Activated CD8-positive, alpha-beta T cell treated with anti-CD3 and anti-CD28 coated beads for 36 hours (primary cell): ENCODE measurements at places on chromosomes 13 and 19.

DNA sequence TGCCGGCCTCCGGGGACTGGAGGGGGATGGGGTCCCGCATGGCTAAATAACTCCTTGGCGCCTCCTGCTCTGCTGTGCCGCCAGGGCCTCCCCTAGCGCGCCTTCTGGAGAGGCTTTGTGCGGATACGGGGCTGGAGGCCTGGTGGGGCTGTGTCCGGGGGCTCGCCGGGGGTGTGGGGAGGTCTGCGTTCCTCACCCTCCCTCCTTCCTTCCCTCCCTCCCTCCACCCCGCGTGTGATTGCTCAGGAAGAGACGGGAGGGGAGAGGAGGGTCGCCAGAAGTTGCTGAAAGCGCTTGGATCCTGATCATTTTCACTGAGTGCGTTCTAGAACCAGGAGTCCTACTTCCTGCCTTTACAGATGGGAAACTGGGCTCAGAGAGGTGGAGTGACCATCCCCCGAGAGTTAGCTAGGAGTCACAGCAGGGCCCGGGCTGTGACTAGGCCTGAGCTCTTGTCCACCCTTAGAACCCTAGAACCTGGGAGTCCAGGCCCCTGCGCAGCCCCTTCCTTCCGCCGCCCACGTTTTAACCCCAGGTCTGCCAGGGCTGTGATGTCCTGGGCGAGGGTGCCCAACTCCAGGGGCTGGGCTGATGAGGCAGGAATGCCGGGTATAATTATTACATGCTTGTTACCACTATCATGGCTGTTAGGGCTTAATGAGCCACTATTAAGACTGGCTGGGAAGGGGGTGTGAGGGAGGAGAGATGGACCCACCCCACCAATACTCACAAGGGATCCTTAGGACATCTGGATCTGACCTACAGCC is 782 bp upstream of the JUND start:
- DNase-seq = peak; percentile 61

DNA sequence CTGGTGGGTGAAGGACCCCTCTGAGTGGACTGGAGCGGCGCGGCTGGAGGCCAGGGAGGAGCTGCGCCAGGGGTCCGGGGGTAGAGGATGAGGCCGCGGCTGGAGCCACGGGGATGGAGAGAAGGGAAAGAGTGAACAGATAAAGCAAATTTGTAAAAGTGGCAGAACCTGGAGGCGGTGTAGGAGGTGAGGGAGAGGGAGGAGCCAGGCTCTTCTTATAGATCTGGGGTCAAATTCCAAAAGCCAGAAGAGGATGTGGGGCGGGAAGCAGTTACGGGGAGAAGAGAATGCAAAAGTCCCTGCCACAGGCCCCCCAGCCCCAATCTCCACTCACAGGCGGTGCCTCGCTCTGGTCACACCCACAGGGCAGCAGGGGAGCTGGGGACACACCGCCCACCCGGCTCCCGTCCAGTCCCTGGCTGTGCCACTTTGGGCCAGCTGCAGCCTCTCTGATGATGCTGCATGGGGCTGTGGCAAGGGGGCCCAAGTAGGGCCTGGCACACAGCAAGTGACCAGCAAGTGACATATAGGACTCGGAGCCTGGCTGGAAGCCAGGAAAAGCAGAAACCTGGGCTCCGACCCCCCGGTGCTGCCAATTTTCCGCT is 11.1 kb downstream of the LRRC4B start:
- DNase-seq = no peak

GRCh38 chr13:37303606-37304005 is 198.1 kb upstream of the CSNK1A1L start:
- no peak for DNase-seq

- no peak for DNase-seq
These were observed 5.6 kb upstream of the CCDC70 start for GRCh38 chr13:51856027-51856736.

- no peak for DNase-seq
These were observed 184.6 kb downstream of the GPC6 start for GRCh38 chr13:93411186-93411680.

DNA sequence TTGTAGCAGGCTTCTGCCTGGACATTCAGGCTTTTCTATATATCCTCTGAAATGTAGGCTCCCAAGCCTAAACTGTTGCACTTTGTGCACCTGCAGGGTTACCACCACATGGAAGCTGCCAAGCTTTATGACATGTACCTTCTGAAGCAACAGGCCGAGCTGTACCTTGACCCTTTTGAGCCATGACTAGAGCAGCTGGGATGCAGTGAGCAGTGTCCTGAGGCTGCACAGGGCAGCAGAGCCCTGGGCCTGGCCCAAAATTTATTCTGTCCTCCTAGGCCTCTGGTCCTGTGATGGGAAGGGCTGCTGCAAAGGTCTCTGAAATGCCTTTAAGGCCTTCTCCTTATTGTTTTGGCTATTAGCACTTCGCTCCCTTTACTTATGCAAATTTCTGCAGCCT is 23.5 kb upstream of the CD177 start:
- DNase-seq = no peak

GRCh38 chr13:102852556-102852955 is 6.7 kb downstream of the ERCC5 start:
- no peak for DNase-seq

DNA sequence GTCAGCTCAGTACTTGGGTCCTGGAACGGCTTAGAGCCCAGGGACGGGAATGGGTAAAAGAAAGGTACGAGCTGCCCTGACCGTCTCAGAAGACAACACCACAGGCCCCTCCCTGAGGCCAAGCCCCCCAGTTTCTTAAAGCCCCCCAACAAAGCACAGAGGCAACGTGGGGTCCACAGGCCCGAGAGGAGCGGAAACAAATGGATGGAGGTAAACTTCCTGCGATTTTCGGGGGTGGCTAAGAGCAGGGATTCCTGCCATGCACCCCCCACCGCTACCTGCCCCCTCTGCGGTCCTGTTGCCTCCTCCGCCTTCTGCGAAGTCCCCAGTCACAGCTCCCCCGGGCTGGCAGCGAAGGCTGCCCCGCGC is 48.2 kb downstream of the PTPRS start:
- DNase-seq = peak; percentile 47

GRCh38 chr19:14632286-14632685 is 42.4 kb downstream of the ADGRE3 start:
- DNase-seq = peak; percentile 26

- DNase-seq = no peak
These were observed 25.6 kb upstream of the ZNF681 start for GRCh38 chr19:23784274-23784673.

- no peak for DNase-seq
These were observed 9.8 kb downstream of the DAZAP1 start for GRCh38 chr19:1417145-1417544.

GRCh38 chr13:36840718-36841250 is 21.8 kb downstream of the RFXAP start:
- DNase-seq = no peak

DNA sequence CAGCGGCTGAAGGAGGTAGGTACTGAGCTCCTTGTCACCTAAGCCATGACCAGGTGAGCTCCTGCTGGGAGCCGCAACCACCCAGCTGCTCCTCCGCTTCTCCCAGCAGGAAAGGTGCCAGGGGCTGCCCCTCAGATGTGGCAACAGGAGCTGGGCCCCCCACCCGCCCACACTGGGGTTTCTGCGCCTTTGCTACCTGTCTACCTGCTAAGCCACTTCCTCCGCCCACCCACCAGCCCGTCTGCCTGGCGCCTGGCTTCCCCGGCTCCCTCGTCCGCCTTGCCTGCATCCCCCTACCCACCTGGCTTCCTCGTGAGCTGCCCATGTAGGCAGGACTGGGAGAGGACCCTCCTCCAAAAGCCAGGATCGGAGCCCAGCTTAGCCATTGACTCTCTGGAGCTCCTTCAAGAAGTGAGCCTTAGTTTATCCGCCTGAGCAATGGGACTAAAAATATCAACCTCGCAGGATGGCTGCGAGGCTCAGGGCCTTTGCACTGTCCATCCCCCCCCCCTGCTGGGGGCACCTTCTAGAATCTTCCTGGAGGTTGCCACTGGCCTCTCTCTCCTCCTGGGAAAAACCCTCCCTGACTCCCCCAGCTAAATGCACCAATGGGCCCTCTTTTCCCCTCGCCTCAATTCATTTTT is 55.8 kb upstream of the KLF2 start:
- DNase-seq = peak; percentile 77

DNA sequence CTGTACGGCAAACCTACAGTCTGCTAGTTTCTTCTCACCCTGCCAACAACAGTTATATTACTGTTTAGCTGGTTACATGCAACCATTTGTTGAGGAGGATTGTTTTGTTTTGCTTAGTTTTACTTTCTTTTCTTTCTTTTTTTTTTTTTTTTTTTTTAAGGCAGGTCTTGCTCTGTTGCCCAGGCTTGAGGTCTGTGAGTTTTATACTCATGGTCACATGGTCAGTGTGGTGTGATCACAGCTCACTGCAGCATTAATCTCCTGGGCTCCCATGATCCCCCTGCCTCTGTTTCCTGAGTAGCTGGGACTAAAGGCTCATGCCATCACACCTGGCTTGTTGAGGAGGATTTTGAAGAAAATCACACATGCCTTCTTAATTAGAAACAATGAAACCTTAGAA is 505.6 kb downstream of the GPC5 start:
- no peak for DNase-seq

GRCh38 chr13:33728271-33729037 is 89.5 kb upstream of the RFC3 start:
- no peak for DNase-seq

DNA sequence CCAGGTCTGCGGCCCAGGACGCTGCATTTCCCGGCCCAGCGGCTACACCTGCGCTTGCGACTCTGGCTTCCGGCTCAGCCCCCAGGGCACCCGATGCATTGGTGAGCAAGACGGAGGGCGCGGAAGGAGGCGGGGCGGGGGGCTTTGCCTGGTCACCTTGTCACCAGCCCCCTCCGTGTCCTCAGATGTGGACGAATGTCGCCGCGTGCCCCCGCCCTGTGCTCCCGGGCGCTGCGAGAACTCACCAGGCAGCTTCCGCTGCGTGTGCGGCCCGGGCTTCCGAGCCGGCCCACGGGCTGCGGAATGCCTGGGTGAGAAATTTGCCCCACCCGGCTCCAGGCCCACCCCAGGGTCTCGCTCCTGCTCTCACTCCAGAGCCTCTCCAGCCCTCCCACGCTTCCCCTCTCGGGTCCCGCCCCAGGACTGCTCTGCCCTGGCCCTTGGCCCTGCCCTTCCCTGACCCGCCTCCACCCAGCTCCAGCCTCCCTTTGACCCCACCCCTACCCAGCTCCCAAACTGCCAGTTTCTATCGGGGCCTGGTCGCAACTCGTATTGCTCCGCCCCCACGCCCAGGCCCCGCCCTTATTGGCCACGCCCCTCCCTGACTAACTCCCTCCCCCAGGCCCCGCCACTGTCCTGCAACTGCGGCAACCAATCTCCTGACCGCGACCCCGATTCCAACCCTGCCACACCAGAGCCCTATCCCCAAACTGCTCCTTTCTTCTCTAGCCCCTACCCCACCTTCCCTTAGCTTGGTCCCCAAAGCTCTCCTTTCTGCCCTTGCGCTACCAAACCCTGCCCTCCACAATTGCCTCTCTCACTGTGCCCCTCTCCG is 8.6 kb downstream of the LTBP4 start:
- DNase-seq = peak; percentile 96

- DNase-seq = no peak
These were observed 69.1 kb downstream of the CELF5 start for GRCh38 chr19:3293560-3293959.

- peak; percentile 56 for DNase-seq
These were observed 1.3 kb downstream of the ZNF616 start for GRCh38 chr19:52138278-52138982.

GRCh38 chr19:11465600-11465999 is 15.2 kb downstream of the ELAVL3 start:
- no peak for DNase-seq

- DNase-seq = no peak
These were observed 9.1 kb downstream of the ZNF575 start for GRCh38 chr19:43541920-43542650.

- DNase-seq = no peak
These were observed 169.3 kb downstream of the DCT start for GRCh38 chr13:94309997-94310855.

GRCh38 chr13:33364192-33364591 is 78.6 kb upstream of the STARD13 start:
- DNase-seq = no peak

DNA sequence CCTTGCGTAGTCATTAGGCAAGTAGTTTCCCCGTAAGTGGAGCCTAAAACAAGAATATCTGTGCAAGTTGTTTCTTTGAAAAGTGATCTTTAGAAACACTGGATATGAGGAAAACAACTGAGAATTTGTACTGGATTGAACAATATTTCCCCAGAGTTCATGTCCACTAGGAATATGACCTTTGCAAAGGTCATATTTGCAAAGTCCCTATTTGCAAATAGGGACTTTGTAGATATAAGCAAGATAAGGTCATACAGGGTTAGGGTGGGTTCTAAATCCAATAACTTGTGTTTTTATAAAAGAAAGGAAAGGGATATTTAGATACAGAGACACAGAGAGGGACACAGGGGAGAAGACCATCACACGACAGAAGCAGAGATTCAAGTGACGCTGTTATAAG is 489.2 kb upstream of the ATXN8OS start:
- DNase-seq = no peak

DNA sequence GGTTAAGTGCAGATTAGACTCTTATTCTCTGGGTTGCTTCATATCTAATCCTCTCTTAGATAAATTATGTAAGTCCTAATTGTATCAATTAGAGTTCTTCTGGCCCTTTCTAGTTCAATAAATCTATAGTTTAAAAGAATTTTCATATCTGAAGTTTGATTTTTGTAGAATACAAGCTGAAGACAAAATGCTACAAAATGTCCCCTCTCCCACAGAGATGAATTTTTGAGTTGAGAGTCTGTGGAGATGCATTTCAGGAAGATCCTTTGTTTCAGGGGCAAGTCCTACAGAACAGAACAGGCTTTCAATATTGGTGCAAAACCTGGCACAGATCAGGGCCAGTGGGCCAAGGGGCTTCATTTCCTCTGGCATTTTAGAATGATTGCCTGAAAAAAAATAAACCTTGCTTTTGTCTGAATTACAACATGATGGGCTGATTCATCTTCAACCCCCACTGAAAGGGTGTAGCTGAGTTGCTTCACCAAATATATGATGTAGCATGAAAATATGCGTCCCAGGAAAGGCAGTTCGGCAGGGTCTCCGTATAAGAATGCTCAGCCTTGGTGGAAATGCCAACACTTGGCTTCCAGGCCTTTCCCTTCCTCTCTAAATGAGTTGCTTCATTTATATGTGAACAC is 6.4 kb upstream of the IPO5 start:
- no peak for DNase-seq

GRCh38 chr13:61030445-61030844 is 385.2 kb downstream of the PCDH20 start:
- no peak for DNase-seq

DNA sequence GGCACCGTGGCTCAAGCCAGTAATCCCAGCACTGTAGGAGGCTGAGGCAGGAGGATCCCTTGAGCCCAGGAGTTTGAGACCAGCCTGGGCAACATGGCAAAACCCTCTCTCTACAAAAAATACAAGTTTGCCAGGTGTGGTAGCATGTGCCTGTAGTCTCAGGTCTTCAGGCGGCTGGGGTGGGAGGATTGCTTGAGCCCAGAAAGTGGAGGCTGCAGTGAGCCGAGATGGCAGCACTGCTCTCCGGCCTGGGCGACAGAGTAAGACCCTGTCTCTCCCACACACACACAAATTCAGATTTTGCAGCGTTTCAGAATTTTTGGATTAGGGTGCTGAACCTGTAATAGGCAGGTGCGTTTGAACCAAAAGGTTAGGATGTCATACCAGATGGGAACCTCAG is 2.2 kb downstream of the RPS11 start:
- DNase-seq = no peak

- DNase-seq = peak; percentile 60
These were observed 6.3 kb upstream of the MRPS31 start for GRCh38 chr13:40777166-40777808.
